ENCODE measurements at places on chromosomes 11 and 22.

DNA sequence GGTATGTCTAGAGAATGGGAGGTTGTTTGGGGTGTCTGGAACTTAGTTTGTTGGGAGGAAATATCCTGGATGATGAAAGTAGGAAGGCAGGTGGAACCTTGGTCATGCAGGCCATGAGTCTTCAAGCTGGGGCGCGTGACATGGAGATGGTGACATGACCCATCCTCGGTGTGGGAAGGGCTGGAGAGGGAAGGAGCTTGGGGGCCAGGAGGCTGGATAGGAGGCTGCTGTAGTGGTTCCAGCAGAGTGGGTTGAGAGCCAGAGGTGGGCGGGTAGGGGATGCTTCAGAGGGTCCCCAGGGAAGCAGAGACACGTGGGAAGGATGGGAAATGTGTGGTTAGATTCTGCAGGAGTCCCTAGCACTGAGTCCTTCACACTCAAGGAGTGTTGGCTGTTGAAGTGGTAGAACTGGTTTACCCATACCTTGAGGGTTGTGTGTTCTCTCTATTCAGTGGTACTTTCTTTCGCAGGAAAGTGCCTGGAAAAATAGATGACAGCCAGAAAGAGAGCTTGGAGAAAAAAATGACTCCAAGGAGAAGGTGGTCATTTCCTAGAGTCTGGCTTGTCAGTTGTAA, 56.8 kb downstream of the LDLRAD3 start:
- no peak for DNase-seq

- no peak for DNase-seq
Observed at GRCh38 chr11:102981324-102981910, 25.9 kb upstream of the MMP13 start.

DNA sequence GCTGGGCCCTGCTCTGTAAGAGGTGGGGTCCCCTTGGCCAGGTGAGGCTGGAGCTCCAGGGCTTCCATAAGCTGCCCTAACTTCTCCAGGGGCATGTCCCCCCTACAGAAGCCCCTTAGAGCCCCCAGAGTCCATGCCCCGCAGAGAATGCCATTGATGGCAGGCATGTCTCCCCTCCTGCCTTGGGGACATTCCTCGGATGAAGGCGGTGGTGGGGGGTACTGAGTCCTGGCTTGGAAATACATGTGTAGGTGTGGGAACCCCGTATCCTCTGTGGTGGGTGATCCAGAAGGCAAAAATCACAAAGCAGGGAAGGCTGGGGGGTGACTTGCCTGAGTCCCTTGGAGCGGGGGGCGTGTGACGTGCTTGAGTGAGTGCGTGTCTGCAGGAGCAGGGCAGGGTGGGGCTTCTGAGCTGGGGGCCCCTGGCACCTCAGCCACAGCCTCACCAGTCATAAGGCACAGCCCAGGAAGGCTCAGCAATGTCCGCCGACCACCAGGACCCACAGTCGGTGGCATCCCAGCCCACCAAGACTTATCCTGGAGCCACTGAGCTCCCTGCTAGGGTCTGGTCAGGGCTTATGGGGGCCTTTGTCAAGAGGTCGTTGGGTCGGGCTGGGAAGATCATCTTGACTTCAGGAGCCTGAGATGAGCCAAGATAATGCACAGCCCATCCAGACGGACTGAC, 69.8 kb upstream of the KCNQ1OT1 start:
- DNase-seq, result no peak

DNA sequence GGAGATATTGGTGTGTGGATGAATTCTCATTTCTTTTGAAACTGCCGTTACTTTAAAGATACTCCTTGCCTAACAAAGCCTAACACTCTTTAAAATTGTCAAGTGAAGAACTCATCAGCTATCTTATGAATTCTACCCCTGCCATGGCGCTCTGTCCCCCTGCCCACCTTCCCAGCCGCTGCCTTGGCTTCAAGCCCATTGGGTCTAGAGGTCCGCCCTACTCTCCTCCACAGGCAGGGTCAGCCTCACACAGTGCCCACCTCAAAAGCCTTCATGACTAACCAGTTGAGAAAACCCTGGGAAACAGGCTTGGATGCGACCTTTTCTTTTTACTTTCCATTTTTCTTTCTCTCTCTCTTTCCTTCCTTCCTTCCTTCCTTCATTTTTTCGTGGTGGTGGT, 128.6 kb downstream of the RRAS2 start:
- DNase-seq, result no peak

- peak; percentile 77 for DNase-seq
Observed at GRCh38 chr11:96341211-96342013, 1.6 kb downstream of the MAML2 start.

GRCh38 chr22:27472975-27473374, 328.6 kb downstream of the MN1 start:
- DNase-seq, result no peak

DNA sequence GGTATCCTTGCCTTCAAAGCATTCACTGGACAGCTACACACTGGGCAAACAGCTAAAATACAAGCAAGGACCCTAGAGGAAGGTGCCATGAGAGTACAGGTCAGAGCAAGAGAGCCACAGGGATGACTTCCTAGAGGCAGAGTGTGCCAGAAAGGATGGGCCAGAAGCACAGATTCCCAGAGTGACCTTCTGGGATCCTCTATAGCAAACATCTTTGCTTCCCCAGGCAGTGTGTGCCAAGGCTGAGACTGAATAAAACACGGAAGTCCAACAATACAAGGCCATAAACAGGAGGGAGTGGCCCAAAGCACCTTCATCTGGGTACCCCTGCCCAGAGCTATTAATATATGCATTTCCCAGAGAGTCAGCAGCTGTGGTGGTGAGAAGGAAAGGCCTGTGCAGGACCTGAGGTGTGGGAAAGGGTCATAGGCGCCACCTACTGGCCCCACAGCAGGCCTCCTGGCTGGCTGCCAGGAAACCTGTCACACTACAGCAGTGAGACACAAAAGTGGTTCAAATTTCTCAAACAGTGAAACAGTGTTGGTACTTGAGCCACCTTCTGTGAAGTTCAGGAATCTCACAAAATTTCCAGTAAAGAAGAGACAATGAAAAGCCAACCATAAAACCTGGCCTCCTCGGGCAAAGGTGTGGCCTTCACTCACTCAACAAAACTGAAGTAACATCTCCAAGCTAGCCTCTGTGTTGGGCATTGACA, 20.3 kb downstream of the CLPB start:
- DNase-seq, result peak; percentile 90

GRCh38 chr11:9144828-9145227, 53.4 kb upstream of the SCUBE2 start:
- DNase-seq, result no peak

DNA sequence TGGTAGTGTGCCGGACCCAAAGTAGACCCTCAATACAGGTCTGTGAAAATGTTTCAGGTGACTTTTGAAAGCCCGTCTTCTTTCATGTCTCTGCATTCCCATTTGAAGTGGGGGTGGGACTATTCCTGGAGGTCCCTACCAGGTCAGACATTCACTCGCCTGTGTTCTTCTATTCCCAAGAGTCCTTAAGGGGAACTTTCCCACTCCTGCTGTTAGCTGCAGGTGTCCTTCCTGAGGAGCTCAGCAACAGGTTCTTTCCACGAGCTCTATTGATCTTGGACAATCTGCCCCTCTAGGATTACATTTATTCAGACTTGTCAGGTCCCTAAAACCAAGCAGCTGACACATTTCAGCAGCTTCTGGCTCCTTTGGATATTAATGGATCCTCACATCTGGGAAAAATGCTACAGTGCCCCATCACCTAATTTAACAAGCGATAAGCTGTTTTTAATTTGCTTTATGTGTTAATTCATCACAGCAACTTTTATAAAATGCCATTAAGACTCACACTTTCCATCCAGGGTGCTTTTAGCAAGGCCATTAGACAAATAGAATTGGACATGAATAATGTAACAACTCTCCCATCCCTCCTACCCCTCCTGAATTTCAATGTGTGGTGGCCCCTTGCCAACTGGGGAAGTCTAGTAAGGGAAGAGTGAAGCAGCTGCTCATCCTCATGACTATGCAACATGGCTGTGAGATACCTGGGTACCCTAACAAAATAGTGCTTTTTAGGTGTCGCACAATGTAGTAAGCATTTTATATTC, 259.5 kb upstream of the CCDC90B start:
- no peak for DNase-seq

DNA sequence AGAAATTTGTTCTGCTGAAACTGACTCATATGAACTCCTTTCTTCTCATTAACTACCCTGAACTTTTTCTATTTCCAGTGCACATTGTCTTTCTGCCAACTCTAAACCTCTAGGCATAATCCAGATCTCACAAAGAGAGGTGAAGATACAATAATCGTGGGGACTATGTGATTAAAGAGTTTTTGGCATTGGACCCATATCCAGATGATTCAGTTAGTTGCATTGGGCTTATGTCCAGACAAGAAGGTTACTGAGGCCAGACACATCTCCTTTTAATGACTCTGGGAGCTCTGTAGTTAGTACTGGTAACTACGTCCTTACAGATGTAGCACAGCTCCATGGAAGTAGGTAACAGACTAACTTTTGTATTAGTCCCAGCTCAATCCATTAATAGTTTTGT, 273.0 kb downstream of the CASP12 start:
- no peak for DNase-seq

DNA sequence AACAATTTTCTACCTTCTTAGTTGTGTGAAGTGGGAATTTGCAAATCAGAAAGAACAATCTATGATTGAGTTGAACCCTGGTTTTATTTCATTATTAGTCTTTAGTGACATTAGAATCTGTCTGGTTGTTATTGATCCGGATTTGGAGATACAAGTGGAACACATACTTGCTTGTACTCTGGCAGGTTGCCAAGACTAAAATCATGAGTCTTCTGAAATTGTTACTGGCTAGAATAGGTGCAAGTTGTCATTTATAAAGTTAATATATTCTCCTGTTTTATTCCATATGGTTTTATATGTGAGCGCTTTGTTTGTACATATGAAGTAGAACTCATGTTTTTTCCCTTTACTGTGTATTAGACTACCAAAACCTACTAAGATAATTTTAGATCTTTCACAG, 23.0 kb downstream of the CCDC15 start:
- DNase-seq, result no peak

DNA sequence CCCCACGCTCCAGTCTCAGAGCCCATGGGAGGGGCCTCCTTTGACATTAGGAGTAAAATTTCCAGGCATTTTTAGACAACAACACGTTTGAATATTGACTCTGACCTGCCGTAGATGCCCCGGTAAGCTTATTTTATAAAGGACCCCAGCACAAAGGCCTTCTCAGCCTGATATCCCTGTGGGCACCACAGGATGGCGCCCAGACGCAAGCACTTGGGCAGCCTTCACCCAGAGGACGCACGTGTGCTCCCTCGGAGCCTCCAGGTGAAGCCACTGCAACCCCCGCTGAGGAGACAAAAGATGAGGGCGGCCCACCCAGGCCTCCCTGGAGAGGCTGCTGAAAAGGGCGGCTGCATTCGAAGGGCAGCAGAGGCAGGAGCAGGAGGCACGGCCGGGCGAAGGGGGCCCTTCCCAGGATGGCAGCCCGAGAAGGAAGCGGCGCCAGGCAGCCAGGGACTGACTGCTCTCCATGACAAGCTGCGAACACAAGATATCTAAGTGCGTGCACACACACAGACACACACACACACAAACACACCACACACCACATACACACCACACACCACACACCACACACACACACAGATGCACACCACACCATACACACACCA, 15.2 kb upstream of the TH start:
- DNase-seq, result peak; percentile 75

DNA sequence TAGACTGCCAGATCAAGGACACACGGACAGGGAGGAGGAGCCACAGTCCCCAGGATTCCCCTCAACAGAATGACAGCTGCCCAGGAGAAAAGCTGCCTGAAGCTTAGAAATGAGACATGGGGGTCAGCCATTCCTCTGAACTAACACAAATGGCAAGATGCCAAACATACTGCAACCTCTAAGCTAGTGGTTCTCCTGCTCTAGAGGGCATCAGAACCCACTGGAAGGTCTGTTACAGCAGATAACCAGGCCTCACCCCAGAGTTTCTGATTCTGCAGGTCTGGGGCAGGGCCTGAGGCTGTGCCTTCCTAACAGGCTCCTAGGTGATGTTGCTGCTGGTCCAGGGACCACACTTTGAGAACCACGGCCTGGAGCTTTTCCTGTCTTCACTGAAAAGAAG, 28.6 kb upstream of the BID start:
- no peak for DNase-seq

DNA sequence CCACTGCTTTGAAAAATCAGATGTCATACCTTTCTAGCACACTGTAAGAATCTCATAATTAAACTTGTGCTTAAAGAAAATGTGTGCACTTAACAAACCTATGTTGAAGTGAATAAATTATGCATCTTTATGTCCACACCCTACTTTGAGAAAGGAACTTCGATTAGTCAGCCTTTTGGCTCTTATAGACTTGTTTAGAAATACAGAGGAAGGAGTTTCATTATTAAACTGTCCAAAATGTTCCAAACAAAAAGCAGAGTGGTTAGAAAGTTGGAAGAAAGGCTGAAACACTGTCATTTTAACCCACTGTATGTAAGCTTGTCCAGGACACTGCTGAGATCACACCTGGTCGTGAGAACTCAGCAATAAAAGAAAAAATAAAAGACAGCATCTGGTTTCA, 863.2 kb upstream of the CHORDC1 start:
- no peak for DNase-seq

DNA sequence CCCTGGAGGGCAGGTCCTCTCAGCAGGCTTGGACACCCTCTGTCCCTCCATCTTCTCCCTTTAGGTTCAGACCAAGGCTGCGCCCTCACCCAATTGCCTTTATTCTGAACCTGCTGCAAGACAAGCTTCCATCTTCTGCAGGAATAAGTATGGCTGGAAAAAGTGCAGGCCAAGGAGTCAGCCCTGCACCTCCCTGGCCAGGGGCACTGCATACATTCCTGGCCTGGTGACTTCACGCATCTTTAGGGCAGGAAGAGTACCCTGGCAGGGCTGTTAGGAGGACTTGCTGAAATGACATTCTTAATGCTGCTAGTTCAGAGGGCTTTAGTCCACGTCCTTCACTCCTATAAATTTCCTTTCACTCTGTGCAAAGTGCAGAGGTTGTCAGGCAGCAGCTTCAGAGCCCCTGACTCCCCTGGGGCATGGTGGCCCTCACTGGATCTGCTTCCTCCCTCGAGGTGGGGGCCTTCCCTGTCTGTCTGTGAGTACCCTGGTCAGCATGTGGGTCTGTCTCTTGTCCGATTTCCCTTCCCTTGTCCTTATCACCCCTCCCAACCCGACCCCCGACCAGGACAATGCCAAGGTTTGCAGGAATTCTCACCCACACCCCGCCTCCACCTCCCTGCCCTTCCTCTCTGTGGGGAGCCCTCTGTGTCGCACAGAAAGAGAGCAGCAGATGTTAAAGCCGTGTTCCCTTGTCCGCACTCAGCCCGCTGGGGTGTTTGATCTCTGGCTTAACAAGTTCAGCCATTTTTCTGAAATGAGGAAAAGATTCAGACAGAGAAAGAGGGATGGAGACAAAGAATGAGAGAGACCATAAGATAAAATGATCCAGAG, 124.5 kb upstream of the SYT13 start:
- DNase-seq, result no peak

GRCh38 chr22:22700631-22701030, 56.2 kb downstream of the GGTLC2 start:
- DNase-seq, result no peak

DNA sequence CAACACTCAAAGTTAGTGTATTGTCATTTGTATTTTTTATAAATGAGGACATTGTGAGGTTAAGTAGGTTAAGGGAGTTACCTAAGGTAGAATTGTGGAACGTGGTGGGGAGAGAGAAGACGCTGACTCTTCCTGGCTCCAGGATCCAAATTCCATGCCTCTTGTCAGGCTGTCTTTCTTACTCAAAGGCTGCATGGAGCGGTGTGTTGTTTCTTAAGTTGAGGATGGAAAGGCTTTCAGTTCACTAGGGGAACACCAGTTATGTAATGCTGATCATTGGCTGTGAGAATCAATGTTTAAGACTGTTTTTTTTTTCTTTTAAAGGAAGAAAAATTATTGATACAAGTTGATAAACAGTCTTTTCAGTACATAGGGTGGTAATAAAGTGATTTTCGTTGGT, 2.9 kb downstream of the UBE2L3 start:
- DNase-seq, result no peak
